ENCODE measurements at places on chromosomes 6 and 20.

DNA sequence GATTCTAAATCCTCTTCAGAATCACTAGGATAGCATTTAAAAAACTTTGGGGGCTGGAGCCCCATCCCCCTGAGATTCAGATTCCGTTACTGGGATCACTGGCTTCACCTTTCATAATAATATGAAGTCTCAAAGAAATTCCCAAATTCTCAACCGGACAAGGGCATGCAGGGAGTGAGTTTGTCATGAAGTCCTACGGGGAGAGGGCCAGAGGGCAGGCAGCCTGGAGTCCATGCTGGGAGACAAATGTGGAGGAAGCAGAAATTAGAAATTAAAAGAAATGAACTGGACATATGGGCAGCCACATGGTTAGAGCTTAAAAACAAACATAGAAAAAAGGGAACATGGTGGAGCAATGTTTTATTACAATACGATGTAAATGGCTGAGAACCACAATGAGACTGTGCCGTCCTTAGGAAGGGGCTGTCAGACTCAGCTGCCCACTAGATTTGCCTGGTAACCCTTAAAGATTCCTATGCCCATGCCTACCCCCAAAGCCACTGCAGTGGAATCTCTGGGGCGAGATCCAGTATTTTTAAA, 142.6 kb downstream of the CEBPB start:
- no peak for DNase-seq

DNA sequence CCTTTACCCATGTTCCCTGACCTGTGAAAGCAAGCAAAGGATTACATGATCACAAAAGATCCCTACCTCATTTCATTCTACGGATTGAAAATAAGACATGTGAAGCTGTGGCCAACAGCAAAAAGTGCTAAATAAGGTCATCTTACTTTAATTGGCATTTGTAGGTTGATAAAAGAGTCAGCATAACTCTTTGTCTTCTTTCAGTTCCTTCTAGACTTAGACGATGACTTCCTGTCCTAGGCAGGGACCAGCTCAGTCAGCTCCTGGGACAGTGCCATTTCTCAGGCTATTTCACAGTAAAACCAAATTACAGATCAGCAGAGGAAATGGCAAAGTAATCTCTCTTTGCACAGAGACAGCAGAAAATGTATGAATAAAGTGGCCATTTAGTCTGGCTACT, 480.7 kb downstream of the RFPL4B start:
- DNase-seq = no peak

- no peak for DNase-seq
These were observed 68.5 kb downstream of the CNKSR3 start for GRCh38 chr6:154441995-154442310.

- no peak for DNase-seq
These were observed 179.6 kb downstream of the TFAP2C start for GRCh38 chr20:56808732-56809131.

- no peak for DNase-seq
These were observed 77.5 kb upstream of the POPDC3 start for GRCh38 chr6:105257340-105257739.

GRCh38 chr6:2266031-2266795, 20.8 kb upstream of the GMDS start:
- no peak for DNase-seq

- no peak for DNase-seq
These were observed 23.9 kb upstream of the VSTM2L start for GRCh38 chr20:37878835-37879599.

DNA sequence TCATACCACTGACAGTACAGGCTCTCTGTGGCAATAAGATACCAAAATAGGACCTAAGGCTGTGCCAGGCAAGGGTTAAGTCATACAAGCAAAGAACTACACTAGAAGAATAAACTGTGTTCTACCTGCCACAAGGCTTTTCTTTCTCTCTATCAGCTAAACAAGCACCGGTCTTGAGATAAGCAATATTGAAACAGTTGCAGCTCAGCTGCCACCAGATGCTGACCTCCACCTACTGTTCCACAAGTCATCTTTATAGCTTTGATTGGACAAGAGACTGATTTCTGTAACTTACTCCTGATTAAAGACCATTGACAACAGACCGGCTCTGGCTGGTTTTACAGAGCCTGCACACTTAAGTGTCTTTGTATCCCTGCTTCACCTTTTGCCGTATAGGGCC, 24.1 kb downstream of the SCP2D1 start:
- no peak for DNase-seq

DNA sequence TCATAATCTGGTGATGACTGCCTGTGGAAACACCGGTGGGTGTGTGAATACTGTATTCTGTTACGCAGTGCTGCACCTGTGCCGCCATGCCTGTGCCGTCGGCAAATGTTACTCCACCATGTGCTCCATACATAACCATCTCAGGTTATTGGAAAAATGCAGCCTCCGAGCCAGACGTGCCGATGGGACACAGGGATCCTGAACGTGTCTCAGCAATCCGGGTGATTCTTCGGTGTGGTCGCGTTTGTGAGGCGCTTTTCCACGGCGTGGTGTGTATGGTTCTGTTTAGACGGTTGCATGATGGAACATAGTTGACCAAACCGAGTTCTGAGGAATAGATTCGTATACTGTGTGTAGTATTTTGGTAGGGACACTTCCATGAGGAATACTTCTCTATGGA, 130.3 kb downstream of the SMOC2 start:
- DNase-seq = no peak

GRCh38 chr6:1890987-1891386, 281.3 kb downstream of the FOXC1 start:
- no peak for DNase-seq

Measured in activated naive CD8-positive, alpha-beta T cell treated with anti-CD3 and anti-CD28 coated beads, Interleukin-2, amount 50 U/mL, for 24 hours (primary cell).